ENCODE measurements at places on chromosomes 3 and 15.

- DNase-seq: no peak
These were observed 51.4 kb downstream of the FHIT start for GRCh38 chr3:61199843-61200242.

DNA sequence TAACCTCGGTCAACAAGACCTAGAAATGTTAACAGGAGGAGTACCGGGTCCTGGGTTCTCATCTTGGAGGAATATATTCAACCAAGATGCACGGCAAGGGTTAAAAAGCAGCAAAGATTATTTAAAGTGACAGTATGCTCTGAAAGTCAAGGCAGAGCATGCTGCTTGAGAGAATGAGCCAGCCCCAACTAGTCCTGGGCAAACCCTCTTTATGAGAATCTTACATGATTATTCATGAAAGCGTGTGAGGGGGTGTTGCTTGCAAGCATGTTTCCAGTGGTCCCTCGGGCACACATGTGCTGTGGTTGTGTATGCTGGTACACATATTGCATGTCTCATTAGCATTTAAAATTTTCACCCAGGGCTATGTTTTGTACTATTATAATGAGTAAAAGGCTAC lies 1445.6 kb downstream of the SI start:
- no peak for DNase-seq

DNA sequence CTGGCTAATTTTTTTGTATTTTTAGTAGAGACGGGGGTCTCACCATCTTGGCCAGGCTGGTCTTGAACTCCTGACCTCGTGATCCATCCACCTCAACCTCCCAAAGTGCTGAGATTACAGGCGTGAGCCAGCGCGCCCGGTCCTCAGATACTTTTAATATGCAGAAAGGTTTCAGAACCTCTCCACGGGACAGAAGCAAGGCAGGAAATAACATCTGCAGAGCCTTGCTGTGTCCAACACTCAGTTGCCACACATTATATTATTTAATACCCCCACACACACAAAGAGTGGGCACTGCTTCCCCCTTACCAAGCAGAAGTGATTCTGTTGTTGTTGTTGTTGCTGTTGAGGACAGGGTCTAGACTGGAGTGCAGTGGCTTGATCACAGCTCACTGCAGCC lies 28.0 kb downstream of the OSBPL10 start:
- no peak for DNase-seq

- DNase-seq: no peak
These were observed 95.0 kb downstream of the IQCH start for GRCh38 chr15:67349634-67350033.
